ENCODE measurements at places on chromosomes 12 and 14.

DNA sequence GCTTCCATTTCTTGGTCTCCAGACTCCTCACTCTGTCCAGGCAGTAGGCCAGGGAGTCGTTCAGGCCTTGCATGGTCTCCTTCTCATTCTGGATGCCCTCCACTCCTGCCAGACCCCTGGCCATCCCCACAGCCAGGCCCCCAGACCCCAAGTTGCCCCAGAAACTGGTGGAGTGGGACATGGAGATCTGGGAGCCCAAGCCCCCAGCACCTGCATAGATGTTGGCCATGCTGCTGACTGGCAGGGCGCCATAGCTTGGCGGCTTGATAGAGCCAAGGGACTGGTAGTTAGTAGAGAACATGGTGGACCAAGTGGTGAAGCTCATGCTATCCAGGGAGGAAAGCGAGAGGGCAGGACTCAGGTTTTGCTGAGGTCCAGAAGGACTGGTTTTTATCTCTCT, 21.2 kb upstream of the INSM2 start:
- no peak for DNase-seq

GRCh38 chr12:55641595-55641994, 4.9 kb downstream of the OR10P1 start:
- no peak for DNase-seq

GRCh38 chr14:106808458-106808857, 1282.1 kb downstream of the TMEM121 start:
- DNase-seq, result no peak

- peak; percentile 91 for DNase-seq
Observed at GRCh38 chr14:64649383-64649998, 54.7 kb upstream of the PLEKHG3 start.

- DNase-seq, result no peak
Observed at GRCh38 chr14:101151927-101152305, 248.4 kb upstream of the RTL1 start.

- DNase-seq, result no peak
Observed at GRCh38 chr14:95490727-95491451, 25.6 kb downstream of the SYNE3 start.

GRCh38 chr14:103056322-103057027, 874 bp downstream of the CDC42BPB start:
- DNase-seq, result peak; percentile 38

GRCh38 chr14:80404413-80404812, 193.1 kb upstream of the DIO2 start:
- DNase-seq, result no peak

DNA sequence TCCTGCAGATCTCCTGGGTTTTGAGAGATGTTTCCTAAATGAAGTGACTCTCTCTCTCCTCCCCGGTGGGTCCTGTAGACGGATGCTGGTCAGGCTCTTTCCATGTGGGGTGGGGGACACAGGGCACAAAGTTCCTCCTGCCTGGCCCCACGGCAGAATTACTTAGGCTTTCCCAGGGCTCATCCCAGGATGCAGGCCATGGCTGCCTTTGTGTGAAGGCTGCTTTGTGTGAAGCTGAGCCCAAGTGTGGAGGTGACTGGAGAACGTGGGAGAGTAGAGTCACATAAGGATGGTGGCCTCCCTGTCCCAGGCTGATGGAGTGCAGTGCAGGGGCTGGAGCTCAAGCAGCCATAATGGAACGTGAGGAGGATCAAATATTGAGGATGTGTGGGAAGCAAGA, 200.2 kb downstream of the ADGRD1 start:
- no peak for DNase-seq

DNA sequence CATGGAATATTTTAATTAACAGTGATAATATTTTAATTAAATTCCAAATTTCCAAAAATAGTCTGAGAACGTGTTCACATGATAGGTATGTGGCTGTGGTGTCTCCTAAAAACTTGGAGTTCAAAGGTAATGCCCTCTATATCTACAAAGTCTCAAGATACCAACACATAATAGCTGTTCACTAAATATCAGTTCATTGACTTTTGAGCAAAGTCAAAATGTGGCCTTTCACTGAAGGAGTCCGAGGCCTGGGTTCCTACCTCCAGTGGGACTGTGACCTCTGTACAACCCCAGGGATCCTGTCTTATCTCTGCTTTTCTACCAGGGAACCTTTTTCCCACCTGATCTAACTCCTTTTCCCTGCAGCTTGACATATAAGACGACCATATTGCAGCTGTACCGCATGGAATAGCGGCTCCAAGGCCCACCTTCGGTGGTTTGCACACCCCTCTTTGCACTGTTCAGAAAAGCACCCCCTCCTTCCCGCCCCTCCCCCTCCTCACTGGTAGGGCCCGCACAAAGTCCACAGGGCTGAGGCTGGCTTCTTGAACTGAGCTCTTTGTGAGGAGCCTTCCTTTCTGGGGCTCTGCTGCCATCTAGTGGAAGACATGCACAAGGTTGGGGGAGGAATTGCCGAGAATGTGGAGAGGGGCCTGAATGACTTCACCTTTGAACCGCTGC, 3.1 kb downstream of the CCND2 start:
- peak; percentile 50 for DNase-seq

GRCh38 chr12:123004287-123004686, 23.8 kb downstream of the ARL6IP4 start:
- no peak for DNase-seq

- DNase-seq, result no peak
Observed at GRCh38 chr12:120631097-120631496, 9.3 kb upstream of the CABP1 start.

- DNase-seq, result no peak
Observed at GRCh38 chr14:103561381-103562178, 877 bp downstream of the BAG5 start.

DNA sequence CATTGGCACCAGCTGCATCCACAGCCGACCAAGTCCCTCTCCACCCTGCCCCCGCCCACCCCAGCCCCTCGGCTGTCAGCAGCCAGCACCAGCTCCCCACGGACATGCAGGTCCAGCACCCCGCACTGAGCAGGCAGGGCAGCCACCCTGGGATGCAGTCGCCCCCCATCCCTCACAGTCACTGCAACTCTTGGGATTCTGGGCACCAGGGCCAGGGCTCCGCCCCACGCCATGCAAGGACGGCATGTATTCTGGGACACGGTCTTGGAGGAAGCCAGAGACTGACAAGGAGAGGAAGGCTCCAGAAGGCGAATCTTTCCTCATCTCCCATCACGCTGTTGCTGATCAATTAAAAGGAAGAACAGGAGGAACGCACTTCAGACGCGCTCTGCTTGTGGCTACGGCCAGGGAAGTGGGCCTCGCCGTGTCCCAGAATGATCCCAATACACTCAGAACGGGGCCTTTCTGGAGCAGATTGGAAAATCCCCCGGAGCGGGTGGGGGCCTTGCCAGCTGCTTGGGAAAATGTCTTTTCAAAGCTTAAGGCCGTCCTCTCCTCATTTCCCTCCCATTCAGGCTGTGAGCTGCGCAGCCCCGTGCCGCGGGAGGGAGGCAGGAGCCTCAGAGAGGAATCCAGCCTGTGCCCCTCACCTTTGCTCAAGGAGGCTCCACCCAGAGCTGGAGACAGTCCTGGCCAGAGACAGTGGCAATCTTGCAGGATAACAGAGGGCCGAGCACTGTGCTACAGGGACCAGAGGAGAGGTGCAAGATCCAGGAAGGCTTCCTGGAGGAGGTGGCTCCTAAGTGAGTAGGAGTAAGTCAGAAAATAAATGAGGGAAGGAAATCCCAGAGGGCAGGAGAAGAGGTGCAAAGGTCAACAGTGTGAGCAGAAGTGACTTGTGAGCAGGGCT, 54.1 kb upstream of the DIO3 start:
- DNase-seq, result no peak

DNA sequence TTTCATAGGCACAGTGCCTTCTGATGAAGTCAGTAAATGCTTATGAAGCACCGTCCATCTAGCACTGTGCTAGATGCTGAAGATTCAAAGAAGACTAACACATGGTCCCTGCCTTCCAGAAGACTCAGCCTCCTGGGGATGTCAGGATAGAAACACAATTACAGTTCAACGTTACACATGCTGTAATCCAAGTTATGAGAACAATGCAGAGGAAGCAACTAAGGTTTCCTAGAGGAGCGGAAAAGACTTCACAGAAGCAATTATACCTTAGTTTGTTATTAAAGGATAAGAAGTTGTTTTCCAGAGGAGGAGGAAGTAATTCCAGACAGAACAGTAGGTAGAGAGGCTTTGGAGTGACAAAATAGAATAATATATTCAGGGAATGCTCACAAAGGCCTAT, 66.9 kb upstream of the FGD4 start:
- DNase-seq, result no peak

- DNase-seq, result no peak
Observed at GRCh38 chr12:104304261-104305009, 896 bp downstream of the EID3 start.

- no peak for DNase-seq
Observed at GRCh38 chr12:11653215-11653753, 3.8 kb downstream of the ETV6 start.

DNA sequence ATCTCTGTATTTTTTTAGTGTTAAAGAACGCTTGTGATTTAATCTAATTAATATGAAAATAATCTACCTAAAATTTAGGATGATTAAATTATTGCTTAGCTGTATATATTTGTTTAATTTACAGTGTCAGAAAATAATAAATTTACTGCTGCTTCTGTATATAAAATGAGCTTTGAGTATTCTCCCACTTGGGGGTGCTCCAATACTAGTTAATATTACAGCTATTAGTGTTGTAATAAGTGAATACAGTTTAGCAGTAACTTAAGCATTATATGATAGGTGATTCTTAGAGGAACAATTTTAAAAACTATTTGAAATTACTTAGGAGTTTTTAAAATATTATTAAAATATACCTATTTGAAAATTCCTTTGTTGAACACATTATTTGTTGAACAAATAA, 62.2 kb downstream of the PAPOLA start:
- no peak for DNase-seq

DNA sequence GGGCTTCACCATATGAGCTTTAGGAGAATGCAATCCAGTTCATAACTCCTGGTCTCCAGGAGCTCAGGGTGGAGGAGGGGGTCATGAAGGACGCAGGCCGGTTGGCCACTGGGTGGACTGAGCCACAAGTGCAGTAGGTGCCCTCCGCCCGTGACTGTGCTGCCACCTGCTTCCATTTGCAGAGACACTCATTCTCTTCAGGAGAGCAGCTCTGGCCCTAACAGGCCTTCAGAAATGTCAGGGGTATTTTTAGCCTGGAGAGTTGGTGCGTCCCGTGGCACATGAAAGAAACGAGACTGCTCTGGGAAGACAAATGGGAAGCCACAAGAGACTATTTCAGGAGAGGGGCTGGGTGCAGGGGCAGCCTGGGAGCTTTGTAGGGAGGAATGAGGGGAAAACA, 74.6 kb upstream of the MYL2 start:
- DNase-seq, result no peak

GRCh38 chr14:81234278-81234677, 13.5 kb upstream of the GTF2A1 start:
- no peak for DNase-seq

- DNase-seq, result no peak
Observed at GRCh38 chr14:101196795-101197590, 293.5 kb upstream of the RTL1 start.

- no peak for DNase-seq
Observed at GRCh38 chr12:46548605-46549071, 176.1 kb upstream of the SLC38A2 start.

- DNase-seq, result no peak
Observed at GRCh38 chr14:35247777-35248475, 44.3 kb upstream of the PSMA6 start.

DNA sequence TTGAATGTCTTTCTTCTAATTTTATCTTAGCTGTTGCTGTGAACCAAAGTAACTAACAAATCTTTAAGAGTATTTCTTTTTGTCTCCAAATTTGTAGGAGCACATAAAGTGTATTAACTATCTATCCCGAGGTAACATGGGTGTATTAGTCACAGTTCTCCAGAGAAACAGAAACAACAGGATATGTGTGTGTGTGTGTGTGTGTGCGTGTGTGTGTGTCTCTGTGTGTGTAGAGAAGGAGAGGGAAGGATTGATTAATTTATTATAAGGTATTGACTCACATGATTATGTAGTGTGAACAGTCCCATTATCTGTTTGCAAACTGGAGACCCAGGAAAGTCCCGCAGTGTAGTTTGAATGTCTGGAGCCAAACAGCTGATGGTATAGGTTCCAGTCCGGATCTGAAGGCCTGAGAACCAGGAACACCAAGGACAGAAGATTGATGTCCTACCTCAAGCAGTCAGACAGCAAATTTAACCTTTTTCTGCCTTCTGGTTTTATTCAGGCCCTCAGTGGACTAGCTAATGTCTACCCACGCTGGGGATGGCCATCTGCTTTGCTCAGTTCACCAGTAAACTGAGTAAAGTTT, 14.4 kb downstream of the G2E3 start:
- no peak for DNase-seq

DNA sequence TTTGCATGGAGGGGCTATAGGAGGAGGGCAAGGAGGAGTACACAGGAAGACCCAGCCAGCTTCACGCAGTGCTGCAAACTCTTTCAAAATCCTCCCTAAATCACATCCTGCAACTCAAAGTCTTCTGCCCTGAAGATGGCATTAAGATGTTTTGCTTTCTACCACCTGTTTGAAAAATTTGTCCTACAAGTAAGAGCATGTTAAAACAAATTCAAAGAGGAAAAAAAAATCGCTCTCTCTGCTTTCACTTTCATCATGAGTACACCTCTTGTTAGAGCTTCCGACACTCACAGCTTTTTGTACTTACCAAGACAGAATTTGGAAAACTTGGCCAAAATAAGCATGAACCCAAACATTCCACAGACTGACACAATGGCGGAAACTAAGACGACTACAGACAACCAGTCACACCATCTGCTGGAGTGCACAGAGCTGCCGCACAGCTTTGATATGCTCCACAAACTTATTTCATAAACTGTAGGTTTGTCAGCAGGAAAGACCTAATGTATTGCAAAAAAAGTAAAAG, 21.3 kb downstream of the GCH1 start:
- no peak for DNase-seq

- DNase-seq, result no peak
Observed at GRCh38 chr12:14923944-14924343, 14.4 kb downstream of the ERP27 start.

DNA sequence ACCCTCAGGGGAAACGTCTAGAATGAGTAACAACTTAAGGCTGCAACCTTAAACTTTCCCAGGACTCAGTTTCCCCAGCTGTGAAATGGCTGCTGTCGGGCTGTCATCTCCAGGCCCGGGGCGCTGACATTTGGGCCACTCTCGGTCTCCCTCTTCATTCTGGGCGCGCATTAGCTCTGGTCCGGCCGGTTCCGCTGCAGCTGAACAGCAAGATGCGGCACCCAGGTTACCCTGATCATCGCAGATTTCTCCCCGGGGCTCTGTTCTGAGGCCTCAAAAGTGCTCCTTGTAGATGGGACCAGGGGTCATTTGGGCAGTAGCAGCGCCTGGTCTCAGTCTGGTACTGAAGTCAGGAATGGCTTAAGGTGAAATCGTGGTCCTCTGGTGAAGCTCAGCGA, 890 bp upstream of the BCL7A start:
- no peak for DNase-seq

DNA sequence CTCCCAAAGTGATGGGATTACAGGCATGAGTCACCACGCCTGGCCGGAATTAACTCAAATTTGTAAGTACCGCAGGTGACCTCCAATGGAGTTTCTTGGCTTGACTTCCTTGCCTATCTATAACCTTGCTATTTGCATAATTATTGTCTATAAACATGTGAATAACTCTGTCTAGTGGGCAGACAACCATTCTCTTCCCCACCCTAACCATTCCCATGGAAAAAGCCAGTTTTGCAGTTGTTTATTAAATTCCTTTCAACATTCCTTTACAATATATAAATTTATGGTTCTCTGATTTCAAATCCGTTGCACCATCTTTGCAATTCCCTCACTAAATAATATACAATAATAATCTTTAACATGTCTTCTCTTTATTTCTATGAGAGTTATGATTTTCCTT, 61.0 kb upstream of the ZDHHC17 start:
- DNase-seq, result no peak
